Dorsolateral prefrontal cortex (tissue), 122 donors: ENCODE measurements at places on chromosomes 6 and 20.

DNA sequence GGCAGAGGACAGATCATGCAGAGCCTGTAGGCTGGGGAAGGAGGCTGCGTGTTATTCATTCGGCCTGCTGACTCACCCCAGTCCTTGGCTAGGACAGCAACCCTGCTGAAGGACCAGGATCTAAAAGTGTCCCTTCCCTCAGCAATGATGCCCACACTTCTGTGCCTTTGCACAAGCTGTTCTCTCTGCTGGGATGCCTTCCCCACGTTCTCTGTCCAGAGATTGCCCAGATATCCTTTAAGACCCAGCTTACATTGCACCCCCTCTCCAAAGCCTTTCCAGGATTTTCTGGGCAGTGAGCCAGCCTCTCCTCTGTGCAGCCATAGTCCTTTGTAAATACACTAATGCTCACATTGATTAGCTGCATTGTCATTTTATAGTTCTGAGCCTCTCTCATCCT is 99.3 kb upstream of the CHD6 start:
- peak; percentile 54 for DNase-seq

GRCh38 chr20:62525014-62525413 is 49.2 kb upstream of the GATA5 start:
- DNase-seq = no peak

- peak; percentile 26 for DNase-seq
These were observed 21.2 kb upstream of the PCMTD2 start for GRCh38 chr20:64234291-64234791.

DNA sequence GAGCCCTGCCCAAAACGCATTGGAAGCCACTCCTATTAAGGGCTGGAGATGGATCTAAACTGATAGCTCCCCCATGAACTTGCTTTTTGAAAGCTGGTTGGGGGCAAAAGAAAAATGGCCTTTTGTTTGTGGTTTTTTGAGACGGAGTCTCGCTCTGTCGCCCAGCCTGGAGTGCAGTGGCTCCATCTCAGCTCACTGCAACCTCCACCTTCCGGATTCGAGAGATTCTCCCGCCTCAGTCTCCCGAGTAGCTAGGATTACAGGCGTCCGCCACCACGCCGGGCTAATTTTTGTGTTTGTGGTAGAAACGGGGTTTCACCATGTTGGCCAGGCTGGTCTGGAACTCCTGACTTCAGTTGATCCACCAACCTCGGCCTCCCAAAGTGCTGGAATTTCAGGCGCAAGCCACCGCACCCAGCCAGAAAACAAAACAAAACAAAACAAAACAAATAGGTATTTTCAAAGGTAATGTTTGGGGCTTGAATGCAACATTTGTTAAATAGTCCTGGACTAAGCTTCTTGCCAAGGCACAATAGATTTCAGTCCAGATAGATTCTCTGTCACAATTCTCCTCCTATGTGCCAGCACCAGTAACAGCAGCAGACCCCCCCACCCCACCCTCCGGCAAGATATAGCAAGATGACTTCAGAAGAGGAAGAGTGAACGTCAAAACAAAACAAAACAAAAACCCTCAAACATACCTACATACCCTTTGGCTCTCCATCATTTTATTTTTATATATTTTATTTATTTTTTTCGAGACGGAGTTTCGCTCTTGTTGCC is 26.5 kb upstream of the ABT1 start:
- DNase-seq = no peak

- DNase-seq = no peak
These were observed 215.5 kb upstream of the MCHR2 start for GRCh38 chr6:100209323-100210136.

- no peak for DNase-seq
These were observed 23.6 kb downstream of the BMP6 start for GRCh38 chr6:7749478-7749877.

DNA sequence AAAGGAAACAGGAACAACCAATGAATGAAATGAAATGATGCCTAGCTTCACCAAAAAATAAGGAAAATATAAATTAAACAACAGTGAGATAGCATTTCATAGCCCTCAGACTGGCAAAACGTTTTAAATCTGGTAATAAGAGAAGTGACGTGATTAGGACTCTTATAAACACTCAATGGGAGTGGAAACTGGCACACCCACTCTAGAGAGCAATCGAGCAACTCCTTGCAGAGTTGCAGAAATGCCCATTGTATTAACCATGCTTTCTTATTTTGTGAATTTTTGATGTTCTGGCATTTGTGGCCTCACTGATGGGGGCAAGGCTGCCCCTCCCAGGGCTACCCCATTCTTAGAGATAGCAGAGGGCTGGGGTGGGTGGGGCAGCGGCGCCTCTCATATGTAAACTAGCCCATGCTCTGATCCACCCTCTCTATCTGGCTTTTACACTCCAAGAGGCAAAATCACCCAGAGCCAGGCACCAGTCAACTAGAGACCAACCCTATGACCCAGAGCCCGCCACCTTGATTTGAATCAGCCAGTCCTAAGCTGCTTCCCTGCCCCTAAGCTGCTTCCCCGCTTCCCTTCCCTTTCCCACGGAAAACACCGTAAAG is 6.4 kb upstream of the PNPLA1 start:
- no peak for DNase-seq

DNA sequence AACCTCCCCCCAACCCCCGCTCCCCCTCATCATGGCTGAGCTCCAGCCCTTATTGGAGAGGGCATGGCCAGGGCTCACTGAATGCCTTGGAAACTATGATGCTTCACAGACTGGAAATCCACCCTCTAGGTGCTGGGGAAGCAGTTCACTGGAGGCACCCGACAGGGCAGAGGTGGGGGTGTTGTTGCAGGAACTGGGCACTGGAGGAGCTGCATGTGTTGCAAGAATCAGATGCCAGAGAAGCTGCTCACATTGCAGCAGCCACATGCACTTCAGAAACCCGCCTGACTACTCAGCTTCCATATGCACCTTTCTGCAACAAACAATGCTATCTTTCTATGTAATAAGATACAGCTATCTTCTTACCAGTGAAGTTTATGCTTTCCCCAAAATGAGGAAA is 7.9 kb upstream of the TBPL1 start:
- DNase-seq = no peak

DNA sequence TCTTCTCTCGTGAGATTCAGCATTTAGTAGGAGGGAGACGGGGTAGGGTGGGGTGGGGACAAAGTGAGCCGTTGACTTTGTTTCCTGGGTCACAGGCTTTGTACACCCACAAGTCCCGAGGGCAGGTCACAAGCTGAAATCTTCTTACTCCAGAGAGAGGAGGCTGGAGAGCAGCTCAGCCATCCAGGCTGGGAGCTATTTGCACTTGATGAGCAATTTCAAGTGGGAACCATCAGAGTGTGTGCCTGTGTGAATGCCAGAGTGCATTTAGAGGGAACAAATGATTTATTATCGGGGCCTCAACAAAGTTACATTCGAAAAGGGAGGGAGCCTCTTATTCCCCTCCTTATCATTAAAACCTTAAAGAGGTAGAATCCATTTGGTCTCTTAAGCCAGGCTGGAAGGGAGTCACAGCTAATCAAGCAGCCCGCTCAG is 155.7 kb upstream of the JARID2 start:
- DNase-seq = no peak

DNA sequence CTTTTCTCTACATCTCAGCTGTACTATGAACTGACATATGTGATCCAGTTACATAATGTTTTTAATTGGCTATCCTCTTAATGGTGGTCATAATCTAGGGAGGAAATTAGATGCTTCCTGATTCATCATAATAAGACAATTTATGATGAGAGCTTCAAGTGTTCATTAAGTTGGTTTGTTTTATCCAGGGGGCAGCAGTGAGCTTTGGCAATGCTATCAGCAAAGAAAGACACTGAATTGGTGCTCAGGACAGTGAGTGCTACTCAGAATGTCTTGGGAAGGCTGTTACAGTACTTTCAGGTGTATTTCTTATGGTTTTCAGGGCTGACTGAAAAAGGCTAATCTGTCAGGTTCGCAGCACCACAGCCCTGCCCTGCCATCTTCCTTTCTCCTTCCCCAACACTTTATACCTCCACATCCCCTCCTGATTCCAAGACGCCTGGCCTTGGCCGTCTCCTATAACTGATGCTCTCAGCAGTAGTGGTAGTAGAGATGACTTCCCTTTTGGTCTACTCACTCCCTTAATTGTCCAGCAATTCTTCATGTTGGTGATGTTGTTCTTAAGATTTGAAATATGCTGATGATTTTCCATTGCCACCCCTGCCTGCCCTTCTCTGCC is 67.0 kb upstream of the TNFAIP3 start:
- DNase-seq = no peak

DNA sequence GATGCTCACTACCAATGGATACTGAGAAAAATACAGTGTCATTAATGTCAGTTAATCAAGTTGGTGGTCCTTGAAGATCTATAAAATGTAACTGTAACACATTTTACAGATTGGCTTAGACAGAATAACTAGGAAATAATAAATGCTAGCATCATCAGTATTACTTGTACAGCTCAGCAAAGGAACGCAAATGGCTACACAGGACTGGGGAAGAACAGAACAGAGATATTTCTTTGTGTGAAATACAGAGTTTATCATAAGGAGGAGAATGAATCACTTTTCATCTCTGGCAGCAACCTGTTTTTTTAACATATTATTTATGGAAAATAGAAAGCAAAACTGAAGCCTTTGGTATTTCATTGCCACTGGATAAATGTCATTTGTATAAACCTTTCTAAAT is 8.2 kb upstream of the QKI start:
- no peak for DNase-seq

- DNase-seq = no peak
These were observed 491.8 kb downstream of the BTBD3 start for GRCh38 chr20:12409501-12409900.

DNA sequence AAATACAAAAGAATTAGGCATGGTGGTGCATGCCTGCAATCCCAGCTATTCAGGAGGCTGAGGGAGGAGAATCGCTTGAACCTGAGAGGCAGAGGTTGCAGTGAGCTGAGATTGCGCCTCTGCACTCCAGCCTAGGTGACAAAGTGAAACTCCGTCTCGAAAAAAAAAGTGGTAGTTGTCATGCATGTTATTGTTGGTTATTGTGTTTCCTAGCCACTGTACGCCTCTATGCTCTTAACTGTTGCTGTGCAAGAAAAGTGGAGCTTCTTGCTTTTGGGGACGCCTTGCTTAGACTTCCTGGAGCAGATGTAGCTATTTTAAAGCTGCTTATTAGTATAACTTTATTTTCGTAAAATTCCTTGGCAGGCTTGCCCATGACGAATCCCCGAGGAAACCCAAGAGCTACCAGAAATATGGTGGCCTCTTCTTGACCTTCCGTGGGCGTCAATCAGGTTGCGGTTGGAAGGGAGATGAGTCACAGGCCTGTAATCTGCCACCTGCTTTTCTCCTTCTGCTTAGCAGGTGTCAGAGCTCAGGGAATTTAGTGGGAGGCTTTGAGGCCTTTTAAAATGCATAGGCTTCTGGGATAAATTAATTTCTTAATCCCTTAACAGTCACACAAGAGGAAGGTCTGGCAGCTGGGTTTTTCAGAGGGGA is 17.3 kb downstream of the GABRR2 start:
- no peak for DNase-seq

DNA sequence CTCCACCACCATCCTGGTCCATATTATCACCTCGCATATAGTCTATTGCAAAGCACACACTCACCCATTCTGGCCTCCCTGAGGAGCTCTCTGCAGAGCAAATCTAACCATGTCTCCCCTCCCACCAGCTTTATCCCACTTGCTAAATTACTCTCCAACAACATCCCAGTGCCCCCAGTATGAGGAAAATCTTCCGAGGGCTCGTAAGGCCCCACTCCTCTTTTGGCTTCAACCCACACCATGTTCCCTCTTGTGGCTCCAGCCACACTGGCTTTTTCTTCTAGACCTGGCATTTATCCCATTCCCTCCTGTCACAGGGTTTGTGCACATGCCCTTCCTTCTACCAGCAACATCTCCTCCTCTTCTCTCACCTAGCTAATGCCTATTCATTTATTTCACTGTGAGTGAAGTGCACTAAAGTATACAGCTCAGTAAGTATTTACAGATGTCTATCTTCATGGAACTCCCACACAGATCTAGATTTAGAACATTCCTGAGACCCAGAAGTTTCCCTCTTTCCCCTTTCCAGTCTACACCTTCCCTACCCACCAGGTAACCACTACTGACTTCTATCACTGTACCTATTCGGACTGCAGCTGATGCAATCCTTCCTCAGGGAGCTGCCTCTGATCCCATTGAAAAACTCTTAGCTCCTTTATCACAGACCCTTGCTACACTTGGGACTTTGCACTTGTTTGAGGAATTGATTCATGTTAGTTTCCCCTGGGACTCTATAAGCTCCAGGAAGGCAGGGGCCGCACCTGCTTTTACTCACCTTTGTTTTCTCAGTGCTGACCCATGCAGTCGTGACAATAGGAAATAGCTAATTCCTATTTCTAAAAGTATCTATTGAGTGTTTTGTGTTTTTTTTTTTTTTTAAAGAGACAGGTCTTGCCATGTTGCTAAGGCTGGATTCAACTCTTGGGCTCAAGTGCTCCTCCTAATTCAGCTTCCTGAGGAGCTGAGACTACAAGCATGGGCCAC is 15.5 kb downstream of the MRPL14 start:
- no peak for DNase-seq

GRCh38 chr6:56387621-56388414 is 140.4 kb upstream of the COL21A1 start:
- DNase-seq = no peak

GRCh38 chr20:20318365-20319161 is 49.3 kb upstream of the INSM1 start:
- DNase-seq = no peak

DNA sequence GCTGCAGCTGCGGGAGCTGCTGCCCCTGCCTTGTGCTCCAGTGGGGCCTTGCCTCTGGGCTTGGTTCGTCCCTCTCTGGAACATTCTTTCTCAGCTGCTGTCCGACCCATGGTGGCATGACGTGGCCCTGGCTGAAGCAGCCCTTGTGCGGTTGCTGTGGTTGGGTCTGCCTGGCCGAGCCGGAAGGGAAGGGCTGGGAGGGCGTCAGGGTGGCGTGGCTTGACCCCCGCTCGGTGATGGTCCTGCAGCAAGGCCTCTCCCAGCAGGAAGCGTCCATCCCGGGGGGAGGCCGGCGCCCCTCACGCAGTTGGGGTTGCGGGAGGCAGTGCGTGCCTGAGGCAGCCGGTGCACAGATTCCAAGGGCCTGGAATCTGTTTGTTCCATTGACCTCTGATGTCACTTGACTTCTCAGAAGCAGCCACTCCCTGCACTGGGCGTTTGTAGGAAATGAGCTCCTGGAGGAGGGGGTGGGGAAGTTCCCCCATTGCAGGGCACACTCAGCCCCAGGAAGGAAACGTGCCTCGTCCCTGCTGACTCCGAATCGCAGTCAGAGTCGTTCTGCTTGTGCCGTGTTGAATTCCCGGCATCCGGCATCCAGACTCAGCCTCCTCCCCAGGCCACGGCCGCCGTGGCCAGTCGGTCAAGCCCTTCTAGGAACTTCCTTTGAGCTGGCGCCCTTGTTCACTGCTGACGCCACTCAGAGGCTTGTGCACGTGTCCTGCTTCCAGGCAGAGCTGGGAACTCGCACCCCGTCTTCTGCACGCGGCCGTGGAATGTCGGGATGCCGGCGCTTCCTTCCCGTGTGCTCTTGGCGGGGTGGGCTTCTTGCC is 9.7 kb upstream of the TNFRSF6B start:
- no peak for DNase-seq
